GM12878 (cell line): ENCODE measurements at places on chromosomes 5 and 9. TPM values are rescaled to one million over a fixed set of nuclear protein-coding genes. Genes with fewer than 3 reads are reported as not detected.

DNA sequence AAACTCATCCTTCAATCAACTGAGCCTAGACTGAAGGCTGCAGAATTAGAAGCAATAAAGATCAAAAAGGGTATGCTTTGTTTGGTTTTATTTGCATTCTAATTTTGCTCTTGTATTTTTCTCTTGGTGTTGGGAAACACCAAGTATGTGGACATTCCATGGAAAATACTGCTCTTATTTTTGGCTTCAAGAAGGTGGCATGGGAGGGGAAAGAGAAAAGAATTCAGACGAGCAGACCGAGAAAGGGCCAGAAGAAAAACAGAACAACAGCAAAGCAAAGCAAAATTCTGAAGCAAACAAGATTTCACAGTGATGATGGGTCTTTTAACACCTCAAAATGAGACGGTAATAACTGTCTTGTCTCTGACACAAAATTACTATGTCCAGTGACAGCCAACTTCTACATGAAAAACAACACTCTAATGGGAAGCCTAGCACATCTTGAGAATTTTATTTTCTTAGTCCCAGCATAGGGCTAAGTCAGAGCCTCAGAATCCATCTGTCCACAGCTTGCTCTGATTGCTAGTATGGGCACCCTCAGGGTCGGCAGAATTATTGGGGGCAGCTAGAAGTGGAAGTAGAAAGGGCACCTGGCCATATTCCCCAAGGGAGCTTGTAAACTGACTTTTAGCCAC, 26.8 kb downstream of the FREM1 start:
- DNase-seq = no peak

GRCh38 chr5:400282-401145, 42.5 kb upstream of the EXOC3 start:
- DNase-seq = no peak

- no peak for DNase-seq
Observed at GRCh38 chr5:102794047-102794446, 38.9 kb downstream of the PAM start.

GRCh38 chr5:174355995-174356394, 310.5 kb downstream of the NSG2 start:
- no peak for DNase-seq

DNA sequence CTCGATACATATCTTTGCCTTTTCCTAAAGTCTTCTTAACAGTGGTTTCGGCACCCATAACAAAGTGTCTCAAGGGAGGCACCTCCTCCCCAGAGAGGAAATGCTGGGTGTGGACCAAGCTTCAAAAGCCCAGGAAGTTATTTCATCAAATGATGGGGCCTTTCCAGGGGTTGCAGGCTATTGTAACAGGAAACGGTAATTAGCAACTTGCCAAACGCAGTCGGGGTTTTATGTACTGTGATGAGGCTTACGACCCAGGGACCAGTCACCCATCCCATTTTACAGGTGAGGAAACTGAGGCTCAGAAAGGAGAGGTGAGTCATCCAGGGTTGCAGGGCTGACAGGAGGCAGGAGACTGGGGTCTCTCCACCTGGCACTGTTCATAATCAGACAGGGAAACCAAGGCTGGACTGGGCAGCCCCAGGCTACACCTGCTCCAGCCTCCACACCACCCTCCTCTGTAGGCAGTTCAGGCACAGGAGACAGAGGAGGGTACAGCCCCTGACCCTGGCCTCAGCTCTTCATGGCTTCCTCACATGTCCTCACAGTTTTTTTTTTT, 30.0 kb upstream of the SUSD3 start:
- peak; percentile 59 for DNase-seq

DNA sequence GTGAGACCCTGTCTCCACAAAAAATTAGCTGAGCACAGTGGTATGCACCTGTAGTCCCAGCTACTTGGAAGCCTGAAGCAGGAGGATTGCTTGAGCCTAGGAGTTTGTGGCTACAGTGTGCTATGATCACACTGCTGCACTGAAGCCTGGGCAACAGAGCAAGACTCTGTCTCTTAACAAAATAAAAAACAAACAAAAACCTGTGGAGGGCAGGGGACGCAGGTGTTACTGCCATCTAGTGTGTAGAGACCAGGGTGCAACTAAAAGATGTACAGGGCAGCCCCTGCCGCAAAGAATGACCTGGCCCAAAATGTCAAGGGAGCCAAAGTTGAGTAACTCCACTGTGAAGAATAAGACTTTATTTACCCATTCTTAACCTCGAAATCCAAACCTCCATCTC, 27.1 kb downstream of the ASPN start:
- DNase-seq = no peak

DNA sequence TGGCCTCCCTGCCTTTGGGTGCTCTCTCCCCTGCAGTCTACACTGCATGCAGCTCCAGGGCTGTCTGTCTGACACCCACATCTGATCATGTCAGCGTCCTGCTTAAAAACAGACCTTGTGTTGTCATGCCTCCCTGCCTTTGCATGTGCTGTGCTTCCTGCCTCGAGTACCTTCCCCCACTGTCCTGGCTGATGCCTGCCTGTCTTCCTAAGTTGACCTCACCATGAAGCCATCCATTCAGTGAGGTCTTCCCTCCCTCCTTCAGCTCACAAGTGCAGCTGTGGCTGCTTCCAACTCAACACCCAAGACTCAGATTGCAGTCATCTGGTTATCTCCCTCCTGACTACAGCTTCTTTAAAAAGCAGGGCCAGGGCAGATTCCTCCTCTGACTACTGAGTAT, 5.5 kb downstream of the ANGPTL2 start:
- no peak for DNase-seq

DNA sequence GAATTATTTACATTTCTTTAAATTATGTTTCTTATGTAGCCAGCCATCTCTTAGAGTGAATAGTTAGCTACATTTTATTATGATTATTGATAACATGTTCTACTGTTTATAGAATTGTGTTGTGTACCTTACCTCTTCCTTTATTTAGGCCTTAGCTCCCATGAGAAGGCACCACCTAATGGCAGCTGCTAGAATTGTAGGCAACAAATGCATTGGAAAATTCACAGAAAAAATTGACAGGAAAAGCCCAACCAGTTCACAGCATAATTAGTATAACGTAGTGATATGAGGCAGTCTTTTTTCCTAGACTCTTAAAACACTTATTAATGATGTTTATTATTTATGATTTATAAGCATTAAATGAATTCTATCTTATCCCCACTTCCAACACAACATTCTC, 175.8 kb downstream of the WDR70 start:
- DNase-seq = no peak

DNA sequence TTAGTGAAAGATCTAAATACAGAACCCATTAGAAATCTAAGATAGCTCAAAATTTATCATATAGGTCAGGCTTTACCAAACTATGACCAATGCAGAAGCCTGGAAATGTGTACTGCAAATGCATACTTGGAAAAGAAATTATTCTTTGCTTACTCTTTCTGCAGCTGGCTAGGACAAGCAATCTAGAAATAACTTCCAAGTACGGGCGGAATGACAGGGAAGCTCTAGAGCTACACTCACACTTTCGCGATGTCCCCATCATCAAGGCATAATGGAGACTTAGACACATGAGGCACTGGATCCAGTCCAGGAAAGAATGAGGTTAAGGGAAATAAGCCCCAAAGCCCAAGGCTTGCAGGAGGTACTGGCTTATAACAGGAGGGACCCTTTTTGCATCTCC, 22.4 kb upstream of the MAP1B start:
- no peak for DNase-seq

DNA sequence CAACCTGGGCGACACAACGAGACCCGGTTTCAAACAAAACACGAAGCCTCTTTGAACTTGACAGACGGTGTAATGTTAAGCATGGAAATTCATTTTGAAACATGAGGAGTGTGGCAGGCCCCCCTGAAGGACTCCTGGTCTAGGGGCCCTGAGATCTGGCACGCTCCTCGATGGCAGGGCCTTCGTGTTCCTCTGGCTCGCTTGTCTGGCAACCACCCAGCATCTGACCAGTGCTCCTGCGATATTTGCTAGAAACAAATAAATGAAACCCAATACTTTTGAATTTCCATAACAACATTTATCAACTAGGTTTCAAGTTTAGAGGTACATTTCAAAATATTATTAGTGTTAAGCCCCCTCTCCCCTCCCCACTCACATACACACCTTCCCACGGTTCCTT, 193.0 kb downstream of the ERCC6L2 start:
- no peak for DNase-seq

DNA sequence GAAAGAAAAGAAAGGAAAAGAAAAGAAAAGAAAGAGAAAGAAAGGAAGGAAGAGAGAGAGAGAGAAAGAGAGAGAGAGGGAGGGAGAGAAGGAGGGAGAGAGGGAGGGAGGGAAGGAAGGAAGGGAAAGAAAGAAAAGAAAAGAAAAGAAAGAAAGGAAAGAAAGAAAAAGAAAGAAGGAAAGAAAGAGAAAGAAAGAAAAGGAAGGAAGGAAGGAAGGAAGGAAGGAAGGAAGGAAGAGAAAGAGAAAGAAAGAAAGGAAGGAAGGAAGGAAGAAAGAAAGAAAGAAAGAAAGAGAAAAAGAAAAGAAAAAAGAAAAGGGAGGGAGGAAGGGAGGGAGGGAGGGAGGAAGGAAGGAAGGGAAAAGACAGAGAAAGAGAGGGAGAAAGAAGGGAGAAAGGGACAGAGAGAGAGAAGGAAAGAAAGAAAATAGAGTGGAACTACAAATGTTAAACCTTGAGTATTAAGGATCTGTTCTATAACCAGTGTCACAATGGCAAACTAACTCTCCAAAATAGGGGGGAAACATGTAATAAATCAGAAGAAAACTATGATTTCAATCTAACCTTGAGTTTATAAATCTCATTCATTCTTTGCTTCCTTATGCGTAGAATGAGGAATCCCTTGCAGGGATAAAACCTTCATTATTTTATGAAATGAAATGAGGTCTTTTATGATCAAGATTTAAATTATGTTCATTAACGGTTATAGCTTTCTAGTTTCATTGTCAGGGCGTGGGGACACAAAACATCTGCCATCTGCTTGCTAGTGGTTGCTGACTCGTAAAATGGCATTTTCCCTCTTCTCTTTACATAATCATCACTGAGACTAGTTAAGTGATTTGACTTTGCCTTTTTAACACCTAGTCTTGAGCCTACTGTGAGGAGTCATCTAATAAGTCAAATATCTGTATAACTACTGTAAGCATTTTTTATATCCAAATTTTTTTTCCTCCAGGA, 40.7 kb upstream of the RAD23B start:
- DNase-seq = no peak

- no peak for DNase-seq
Observed at GRCh38 chr5:154059583-154059982, 20.8 kb downstream of the MFAP3 start.

DNA sequence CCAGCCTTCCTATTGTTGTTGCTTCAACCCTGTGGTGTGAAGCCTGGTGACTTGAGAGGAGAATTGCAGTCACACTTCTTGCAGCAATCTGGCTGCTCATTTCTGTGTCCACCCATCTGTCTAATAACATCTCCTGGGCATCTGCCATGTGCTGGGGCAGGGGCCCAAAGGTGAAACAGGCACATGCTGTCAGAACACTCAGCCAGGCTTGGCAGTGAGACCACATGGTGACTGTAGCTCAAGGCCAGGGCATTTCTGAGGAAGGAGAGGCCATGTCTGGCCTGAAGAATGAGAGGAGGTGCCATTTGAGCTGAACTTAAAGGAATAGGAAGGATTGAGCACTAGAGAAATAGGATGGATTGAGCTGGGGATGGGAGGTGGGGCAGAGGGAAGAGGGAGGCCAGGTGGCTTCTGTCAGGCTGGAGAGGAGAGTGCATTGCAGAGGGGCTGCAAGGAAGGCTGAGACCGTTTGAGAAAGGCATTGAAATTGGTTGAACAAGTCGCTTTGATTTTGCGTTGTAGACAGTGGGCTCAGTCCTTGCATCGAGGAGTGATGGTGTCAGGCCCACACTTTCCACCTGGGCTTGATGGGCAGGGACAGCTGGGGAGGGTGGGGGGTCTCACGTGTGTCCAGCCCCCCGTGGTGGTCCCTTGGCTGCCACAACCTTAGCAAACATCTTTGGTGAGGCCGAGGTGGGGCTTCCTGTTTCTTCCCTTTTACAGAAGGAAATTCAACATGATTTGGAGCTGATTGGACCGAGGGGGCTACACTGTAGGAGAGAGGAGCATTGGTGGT, 222.4 kb downstream of the CACNA1B start:
- DNase-seq = no peak

DNA sequence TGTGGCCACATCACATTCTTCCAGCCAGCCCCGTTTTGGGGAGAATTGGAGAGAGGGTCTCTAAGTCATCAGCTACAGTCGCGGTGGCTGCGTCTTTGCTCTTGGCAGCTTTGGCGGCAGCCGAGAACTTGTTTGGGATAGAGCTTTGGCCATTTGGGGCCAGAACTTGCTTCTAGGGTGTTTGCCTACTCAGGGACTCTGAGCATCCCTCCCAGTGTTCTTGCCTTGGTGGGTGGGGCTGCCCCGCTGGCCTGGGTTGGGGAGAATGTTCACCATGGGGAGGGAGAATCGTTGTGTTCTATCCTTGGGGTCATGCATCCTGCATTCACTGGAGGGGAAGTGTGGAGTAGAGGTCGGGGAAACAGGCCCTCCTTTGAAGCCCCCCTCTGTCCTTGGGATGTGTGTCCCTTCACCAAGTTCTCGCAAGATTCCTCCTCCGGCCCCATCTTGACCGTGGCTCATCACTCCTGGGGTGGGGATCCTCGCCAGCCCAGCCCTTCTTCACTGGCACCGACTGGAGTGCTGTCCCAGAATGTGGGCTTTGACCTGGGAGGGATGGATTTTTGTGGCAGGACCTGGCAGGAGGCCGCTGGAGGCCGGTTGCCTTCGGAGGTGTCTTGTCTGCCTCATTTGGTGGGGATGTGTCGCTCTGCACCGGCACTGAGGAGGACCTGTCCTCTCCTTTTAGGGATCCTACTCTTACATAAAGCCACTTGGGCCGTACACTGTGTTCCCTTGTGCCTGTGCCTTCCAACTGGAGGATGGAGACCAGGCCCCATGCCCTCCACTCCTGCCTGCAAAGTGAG, 3.5 kb downstream of the PHF2 start:
- no peak for DNase-seq

DNA sequence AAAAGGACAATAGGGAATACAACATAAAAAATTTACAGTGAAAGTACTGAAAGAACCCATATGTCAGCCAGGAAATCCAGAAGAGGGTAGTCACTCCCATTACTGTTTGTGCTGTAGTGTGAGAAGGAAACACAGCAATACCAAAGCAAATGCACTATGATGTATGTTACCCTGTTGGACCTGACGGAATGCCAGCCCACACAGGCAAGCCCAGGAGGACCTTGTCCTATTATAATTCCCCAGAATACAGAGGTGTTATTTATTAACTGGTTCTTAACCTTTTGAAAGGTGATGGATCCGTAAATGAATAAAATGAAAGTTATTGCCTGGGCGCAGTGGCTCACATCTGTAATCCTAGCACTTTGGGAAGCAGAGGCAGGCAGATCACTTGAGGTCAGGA, 79.0 kb downstream of the GDA start:
- no peak for DNase-seq

DNA sequence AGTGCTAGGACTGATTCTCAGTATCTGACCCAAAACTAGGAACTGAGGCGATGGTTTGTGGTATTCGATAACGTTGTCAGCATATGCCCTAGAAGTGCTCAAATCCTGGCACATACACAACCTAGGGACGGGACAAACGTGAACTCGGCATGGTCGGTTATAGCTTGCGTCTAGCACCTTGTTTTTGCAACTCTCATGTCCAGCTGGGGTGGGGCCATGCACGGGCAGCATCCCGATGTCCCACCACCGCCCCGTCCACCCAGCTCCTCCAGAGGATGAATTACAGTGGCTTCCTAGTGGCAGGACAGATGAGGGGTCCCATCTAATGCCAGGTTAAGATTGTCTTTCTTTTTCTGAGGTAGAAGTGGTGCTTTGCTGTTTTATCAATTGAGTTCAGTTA, 31.6 kb downstream of the PROP1 start:
- DNase-seq = no peak

PCDHA9 gene
- polyA plus RNA-seq = 0.03 TPM in 1 of 2 replicates, not detected in the other

PCDHGB1 gene
- 0.25 and 0.40 TPM in 2 replicates for polyA plus RNA-seq

LURAP1L gene
- polyA plus RNA-seq = 0.71 and 0.79 TPM in 2 replicates

PCDHGA1 gene
- polyA plus RNA-seq = not detected in 2 replicates

LCN9 gene
- not detected in 2 replicates for polyA plus RNA-seq

EMB gene
- polyA plus RNA-seq = 36.7 and 40.2 TPM in 2 replicates
